IMR-90 (cell line): ENCODE measurements at places on chromosomes 3 and 15.

DNA sequence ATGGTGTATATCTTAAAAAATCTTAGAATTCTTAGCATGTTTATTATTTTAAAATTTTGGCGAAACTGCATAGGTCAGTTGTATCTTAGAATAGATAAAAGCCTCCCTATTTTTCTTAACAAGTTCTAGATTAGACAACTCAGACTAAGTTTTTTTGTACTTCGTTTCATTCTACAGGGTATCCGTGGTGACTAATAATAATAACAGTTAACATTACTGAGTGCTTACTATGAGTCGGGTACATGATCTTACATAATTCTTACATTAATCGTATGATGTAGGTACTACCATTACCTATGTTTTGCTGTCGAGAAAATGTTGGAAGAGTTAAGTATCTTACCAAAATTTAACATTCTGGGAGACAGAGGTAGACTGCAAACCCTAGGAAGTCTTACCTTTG is 60.7 kb downstream of the UBE2E2 start:
- peak; percentile 82 for DNase-seq

GRCh38 chr15:82292271-82292670 is 29.7 kb downstream of the SAXO2 start:
- no peak for DNase-seq

DNA sequence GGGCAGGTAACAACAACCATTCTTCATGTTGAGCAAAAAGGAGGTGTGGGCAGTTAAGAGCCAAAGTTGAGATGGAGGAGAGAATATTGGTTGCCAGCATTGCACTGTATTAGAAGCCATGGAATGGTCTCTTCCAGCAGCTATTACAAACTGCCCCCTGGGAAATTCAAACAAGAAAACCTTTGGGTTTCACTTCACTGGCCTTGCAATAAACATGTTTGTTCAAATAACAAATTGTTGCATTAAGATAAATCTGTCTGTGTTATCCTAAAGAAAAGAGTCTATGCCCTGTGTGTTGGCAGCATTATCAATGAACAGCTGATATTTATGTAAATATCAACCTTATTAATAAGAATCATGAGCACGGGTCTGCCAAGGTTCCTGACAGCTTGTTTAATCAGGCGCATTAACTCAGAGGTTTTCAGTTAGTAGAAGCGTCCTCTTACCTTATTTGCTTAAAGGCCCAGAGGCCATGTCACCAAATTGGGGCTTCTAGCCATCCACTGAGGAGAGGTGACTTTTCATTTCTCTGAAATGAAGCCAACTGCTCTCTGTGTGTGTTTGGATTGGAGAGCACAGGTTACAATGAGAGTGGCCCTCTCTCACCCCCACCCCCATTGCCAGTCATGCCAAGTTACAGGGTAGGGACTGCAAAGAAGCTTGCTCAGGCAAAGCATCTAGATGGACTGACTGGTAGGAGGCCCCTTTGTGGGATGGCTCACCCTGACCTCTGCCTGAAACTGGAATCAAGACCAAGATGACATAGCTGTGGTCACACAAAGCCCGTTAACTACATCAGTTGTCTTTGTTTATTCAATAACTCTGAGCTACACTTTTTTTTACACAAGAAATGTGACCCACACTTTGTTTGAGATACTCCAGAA is 10.5 kb downstream of the FILIP1L start:
- peak; percentile 93 for DNase-seq

- DNase-seq = no peak
Measured at GRCh38 chr3:83193526-83193925, 1432.1 kb upstream of the GBE1 start.

DNA sequence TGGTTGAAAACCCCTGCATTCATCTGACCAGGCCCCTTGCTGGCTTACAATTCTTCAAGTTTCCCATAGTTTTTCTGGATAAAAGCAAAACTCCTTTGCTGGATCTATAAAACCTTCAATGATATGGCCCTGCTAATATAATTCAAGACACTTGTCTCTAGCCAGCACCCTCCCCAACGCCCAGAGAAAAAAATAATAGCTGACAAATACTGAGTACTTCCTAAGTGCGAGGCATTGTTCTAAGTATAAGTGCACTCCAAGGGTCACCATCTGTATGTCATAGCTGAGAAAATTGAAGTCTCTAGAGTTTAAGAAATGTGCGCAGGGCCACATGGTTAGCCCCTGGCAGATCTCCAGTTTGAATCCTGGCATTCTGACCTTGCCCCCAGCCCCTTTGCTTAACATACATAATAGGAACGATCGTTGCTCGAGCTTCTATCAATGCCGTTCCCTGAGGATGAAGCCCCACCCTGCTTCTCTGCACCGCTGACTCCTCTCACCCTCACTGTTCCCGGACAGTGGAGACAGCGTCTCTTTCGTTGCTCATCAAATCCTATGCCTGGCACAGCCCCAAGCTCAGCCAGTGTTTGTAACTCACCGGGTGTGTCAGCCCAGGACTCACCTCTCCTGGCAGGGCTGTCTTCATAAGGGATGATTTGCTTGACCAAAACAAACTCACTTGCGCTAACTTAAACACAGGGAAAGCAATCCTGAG is 377.1 kb upstream of the PROK2 start:
- DNase-seq = peak; percentile 51

DNA sequence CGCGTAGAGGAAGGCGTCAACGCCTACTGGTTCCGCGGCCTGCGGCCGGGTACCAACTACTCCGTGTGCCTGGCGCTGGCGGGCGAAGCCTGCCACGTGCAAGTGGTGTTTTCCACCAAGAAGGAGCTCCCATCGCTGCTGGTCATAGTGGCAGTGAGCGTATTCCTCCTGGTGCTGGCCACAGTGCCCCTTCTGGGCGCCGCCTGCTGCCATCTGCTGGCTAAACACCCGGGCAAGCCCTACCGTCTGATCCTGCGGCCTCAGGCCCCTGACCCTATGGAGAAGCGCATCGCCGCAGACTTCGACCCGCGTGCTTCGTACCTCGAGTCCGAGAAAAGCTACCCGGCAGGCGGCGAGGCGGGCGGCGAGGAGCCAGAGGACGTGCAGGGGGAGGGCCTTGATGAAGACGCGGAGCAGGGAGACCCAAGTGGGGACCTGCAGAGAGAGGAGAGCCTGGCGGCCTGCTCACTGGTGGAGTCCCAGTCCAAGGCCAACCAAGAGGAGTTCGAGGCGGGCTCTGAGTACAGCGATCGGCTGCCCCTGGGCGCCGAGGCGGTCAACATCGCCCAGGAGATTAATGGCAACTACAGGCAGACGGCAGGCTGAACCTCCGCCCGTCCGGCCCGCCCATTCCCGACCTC is 4.1 kb downstream of the ISLR2 start:
- DNase-seq = peak; percentile 23

DNA sequence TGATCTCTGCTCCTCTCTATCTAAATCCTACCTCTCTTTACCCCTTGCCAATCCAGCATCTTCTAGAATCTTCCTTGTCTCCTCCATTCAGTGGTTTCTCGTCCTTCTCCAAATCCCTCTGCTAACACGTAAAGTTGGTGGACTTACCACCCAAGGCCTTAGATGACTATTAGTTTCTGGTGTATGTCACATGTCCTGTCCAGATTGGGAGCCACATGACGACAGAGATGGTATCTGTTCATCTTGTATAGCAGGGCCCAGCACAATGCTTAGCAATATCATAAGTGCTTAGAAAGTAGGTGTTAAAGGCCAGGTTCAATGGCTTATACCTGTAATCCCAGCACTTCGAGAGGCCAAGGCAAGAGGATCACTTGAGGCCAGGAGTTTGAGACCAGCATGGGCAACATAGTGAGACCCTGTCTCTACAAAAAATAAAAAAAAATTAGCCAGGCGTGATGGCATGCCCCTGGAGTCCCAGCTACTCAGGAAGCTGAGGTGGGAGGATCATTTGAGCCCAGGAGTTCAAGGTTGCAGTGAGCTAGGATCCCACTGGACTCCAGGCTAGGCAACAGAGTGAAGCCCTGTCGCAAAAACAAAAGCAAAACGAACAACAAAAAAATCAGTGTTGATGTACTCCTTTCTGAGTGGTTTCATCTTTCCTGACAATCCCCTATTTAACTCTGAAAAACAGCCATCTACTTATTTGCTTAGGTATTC is 81.8 kb downstream of the HMG20A start:
- DNase-seq = no peak

GRCh38 chr3:125440559-125440955 is 65.4 kb upstream of the ZNF148 start:
- no peak for DNase-seq

- DNase-seq = no peak
Measured at GRCh38 chr3:53199834-53200233, 38.8 kb downstream of the PRKCD start.

DNA sequence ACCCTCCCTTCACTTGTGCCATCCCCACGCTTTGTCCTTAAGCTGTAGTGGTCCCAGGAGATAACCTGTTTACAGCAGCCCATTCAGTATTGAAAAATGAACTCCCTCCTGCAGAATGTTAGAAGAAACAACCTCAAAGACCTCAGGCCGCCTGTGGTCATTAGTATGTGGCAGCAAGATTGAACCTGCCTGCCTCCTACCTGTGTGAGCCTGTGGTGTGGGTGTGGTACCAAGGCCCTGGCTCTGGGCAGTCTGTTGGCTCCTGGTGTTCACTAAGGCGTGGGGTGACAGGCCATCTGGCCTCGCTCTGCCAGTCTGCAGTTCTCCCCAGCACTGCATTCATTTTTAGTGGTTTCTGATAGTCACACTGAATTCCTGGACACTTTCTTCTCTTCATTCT is 21.0 kb downstream of the LSM3 start:
- no peak for DNase-seq

- DNase-seq = peak; percentile 18
Measured at GRCh38 chr3:65006300-65006739, 318.5 kb upstream of the ADAMTS9 start.

- DNase-seq = no peak
Measured at GRCh38 chr3:95217661-95218060, 1154.8 kb downstream of the NSUN3 start.

DNA sequence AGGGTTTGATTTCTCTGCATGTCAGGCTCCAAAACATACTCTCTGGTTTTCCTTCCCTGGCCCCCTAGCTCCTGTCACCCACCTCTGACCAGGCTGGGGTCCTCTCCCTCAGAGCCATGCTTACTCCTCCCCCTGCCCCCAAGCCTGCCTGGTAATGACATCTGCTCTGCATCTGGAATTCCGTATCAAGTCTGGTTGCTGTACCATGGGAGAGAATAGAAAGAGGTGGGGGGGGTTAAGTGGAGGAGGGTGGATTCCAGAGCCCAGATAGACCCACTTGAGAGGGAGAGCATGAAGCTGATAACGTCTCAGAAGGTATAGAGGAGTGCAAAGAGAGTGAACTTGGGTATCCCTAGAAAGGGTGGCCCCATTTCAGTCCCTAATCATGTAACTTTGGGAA is 4.2 kb downstream of the IGDCC4 start:
- DNase-seq = no peak

DNA sequence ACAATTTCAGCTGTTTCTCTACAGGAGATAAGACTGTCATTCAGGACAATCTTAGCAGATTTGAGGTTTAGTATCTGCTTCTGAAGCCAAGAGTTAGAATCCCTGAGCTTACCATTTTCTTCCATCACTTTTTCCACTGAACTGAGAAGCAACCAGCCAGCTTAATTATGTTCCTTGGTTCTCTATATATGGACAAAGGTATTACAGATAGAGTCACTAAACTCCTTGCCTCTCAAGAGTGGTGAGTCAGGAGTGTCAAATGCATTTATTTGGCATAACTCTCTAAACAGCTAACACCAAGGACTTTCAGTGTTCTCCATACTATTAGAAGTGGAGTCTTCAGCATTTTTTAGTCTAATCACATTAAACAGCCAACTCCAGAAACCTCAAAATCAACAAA is 239.3 kb downstream of the ALCAM start:
- DNase-seq = peak; percentile 80

DNA sequence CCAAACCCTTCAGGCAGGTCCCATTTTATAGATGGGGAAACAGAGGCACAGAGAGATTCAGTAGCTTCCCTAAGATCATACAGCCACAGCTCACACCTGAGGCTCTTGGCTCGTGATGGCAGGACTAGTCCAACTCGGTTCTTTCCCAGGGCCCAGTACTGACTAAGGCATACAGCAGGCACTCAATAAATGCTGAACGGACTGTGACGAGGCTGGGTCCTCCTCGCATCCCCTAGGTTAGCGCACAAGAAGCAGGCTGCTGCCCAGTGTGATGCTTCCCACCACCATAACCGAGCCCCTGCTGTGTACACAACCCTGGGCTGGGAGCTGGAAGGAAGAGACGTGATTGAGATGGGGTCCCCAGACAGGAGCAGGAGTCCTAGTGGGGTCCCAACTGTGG is 24.9 kb downstream of the PLXND1 start:
- DNase-seq = no peak

DNA sequence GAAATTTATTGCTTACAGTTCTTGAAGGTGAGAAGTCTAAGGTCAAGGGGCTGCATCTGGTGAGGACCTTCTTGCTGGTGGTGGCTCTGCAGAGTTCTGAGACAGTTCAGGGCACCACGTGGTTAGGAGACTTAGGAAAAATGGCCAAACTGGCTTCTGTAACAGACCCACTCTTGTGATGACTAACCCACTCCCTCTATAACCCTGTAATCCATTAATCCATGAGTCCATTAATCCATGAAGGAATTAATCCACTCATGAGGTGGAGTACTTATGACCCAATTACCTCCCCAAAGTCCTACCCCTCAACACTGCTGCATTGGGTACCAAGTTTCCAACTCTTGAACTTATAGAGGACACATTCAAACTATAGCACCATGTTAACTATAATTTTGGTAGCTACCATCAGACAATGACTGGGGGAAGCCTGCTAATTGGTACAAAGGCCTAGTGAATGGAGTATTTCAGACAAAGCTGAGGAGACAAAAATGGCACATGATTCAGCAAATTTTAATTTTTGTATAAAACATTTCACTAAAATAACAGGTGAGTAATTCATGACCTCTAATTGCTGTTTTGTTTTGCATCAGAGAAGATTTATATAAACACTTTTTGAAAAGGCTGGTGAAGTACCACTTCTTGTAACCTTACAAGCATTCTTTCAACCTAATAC is 374.1 kb upstream of the TBL1XR1 start:
- DNase-seq = no peak

- no peak for DNase-seq
Measured at GRCh38 chr15:77075528-77075927, 4.6 kb upstream of the TSPAN3 start.

GRCh38 chr3:191366675-191367074 is 36.3 kb upstream of the UTS2B start:
- DNase-seq = peak; percentile 81

DNA sequence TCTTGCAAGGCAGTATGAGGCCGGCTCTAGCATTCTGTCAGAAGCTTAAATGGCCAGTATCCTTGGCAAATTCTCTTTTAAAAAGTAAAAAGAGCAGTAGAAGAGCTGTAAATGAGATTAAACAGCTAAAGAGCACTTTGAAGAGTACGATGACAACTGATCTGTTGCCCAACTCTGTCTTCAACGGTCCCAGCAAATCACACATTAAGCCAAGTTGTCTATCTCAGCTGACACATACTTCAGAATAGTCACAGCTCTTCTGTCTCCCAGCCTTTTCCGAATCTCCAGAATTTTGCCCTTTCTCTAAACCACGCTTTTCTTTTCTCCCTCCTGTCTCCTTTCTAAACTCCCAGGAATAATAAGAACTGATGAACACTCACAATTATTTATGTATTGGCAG is 51.7 kb downstream of the PRICKLE2 start:
- DNase-seq = no peak
